WERI-Rb-1 (cell line): ENCODE measurements at places on chromosomes 11 and 22.
A peak's percentile ranks its signal among the peaks of the same experiment; 100 is the strongest.

GRCh38 chr11:13258855-13259254 is 18.7 kb upstream of the BMAL1 start:
- no peak for DNase-seq

DNA sequence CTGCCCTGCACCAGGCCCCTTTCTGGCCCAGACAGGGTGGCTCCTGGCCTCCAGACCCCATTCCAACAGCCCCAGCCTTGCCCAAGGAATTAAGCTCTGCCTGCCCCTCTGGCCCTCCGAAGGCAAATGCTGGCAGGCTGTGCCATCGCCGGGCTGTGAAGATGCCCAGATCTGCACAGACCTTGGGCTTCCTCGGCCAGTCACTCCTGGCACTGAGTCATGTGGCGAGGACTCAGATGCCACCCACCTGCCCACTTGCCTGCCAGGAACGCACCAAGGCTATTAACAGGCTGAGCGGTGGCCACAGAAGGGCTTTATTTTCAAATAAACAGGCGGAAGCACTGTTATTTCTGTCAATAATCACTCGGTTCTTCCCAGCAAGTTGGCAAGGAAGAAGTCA is 50.3 kb upstream of the TTLL12 start:
- DNase-seq = no peak

DNA sequence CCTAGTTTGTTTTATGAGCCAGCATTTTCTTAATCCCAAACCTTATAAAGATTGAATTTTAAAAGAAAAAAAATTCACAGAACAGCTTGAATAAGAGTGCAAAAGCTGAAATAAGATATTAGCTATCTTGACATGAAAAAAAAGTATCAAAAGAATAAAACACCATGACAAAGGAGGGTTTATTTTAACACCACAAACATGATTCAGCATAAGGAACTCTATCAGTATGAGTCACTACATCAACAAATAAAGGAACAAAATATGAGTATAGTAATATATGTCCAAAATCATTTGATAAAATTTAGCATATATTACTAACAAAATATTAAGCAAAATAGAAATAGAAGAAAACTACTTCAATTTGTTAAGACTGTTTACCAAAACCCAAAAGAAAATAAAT is 9.6 kb upstream of the LMO1 start:
- no peak for DNase-seq

- DNase-seq = no peak
Observed at GRCh38 chr11:59551659-59552521, 40.6 kb downstream of the OR4D9 start.

- no peak for DNase-seq
Observed at GRCh38 chr11:106031936-106032335, 9.9 kb upstream of the MSANTD4 start.

DNA sequence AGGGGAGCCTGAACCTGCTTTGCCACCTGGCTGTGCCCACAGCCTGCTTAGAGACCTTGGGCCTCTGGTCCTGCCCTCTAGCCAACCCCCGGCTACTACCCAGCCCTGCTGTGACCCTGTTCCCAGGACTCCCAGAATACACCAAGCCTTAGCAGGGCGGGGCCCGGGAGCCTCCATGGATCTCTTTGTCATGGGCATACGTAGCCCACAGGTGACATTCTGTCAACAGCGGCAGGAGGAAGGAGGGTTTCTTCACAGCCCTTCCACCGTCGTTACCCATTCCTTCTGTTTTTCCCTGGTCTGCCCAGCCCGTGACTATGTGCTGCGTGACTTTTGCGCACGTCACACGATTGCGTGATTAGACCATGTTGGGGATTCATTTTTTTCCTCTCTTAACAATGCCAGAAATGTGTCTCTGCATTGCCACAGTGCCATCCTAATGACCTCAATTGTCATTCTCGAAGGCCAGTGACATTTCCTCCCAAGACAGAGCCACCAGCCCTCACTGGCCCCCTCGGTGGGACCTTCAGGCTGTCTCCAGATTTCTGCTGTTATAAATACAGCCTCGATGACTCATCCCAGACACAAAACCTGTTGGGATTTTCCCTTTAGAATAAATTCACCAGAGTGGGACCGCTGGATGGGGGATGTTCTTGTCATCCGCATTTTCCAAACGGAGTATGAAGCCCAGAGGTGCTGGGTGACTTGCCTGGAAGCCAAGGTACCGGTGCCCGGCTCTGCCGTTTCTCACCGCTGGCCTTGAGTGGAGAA is 9.0 kb downstream of the SYT12 start:
- no peak for DNase-seq

GRCh38 chr11:69433741-69434140 is 47.7 kb upstream of the LINC01488 start:
- no peak for DNase-seq

DNA sequence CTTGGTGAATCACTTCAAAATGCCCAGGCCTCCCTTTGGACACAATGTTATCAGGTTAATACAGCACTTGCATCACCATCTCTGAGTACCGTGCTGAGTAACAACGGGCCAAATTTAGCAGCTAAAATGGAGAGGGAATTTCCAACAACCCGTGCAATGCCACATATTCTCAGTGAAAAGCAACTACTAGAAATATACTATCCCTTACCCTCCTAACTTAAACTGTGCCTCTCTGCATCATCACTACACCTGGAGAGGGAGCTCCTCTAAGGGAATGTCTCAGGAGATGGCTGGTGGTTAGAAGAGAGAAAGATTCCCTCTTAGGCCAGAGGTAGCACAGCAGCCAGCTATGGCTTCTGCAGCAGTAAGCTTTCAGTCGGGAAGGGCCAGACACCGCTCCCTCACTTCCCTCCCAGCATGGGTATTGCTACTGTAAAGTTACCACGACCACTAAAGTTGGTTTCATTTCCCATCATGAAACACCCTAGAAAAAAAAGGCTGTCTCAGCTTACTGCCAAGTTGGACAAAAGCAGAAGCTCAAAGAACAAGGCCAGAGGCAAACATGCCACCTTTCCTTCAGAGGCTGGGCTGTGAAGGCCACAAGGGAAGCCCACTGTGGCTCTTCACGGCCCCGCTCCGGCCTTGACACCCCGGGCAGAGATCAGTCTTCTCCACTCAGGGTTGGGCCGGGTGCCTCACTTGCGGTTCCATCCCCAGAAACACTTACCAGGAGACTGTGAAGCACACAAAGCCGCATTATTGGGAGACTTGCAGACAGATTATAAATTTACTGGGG is 3.9 kb downstream of the MAML2 start:
- DNase-seq = no peak

- no peak for DNase-seq
Observed at GRCh38 chr11:77042111-77042726, 8.0 kb downstream of the B3GNT6 start.

- no peak for DNase-seq
Observed at GRCh38 chr11:58575377-58576020, at the start of gene LPXN. TSS of gene LPXN (minus strand) at chr11:58575856. CDS start at chr11:58575772, 84 bp downstream.

DNA sequence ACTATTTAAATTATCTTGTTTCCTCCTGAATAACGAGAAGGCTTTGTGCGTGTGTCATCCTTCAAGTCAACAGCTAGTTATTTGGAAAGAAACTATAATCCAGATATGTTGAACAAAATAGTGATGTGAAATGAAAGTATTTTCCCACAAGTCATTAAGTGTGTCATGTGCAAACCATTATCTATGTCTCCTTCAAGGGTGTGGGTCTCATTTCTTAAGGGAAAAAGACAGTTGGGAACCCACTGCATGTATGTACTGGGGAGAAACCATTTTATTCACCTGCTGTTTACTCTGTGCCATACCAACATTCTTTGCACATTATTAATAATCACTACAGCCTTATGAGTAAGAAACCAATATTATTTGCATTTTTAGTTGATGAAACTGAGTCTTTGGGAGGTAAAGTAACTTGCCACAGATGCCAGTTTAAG is 145.3 kb upstream of the CTSC start:
- DNase-seq = no peak

DNA sequence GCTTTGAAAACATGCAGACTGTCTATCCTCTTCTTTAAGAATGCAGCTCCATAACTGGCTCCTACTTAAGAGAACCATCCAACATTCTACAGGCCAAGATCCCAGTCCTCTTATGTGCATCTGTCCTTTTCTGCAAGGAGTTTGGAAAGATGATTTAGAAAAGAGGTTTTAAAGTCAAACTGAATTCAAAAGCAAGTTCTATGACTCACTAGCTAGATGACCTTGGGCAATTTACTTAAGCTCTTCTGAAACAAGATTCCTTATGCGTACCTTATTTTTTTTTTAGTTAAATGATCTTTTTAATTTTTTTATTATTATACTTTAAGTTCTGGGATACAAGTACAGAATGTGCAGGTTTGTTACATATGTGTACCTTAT is 29.2 kb downstream of the GUCY1A2 start:
- no peak for DNase-seq

GRCh38 chr11:92852229-92852628 is 117.2 kb upstream of the MTNR1B start:
- DNase-seq = no peak

- no peak for DNase-seq
Observed at GRCh38 chr22:38700270-38700788, 414 bp downstream of the JOSD1 start.

GRCh38 chr11:86816251-86816726 is 15.9 kb downstream of the PRSS23 start:
- no peak for DNase-seq

GRCh38 chr11:32018672-32019071 is 72.2 kb upstream of the RCN1 start:
- DNase-seq = no peak

DNA sequence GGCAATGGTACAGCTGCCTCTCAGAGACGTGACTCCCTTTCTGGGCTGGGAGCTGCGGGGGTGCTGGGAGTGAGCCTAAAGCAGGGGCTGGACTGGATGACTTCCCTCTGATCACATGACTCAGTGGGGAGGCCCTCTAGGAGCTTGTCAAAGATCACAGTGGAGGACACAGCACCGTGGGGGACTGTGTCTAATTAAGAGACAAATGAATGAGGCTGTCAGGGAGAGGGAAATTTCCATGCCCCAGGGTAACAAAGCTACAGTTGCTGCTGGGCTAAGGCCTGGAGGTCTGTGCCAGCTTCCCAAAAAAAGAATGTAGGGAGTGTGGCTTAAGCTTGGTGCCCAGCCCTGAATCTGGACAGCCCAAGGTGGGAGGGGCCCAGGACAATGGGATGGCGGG is 262.8 kb upstream of the PLET1 start:
- DNase-seq = no peak

DNA sequence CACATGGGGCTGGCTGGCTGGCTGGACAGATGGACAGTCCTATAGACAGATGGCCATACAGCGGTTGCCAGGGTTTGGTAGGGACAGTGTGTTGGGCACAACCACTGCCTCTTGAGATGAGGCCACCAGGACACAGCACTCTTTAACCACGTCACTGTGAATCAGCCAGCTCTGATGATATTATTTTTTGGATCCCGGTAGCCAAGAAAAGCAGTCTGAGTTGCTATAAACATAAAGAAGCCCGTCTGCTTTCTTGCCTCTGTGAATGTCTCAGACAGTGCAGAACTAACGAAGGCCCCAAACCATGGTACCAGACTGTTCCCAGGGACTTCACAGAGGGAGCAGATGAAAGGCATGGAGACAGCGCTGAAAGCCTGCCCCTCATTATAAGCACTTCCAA is 115.9 kb upstream of the CSNK2A3 start:
- DNase-seq = no peak

DNA sequence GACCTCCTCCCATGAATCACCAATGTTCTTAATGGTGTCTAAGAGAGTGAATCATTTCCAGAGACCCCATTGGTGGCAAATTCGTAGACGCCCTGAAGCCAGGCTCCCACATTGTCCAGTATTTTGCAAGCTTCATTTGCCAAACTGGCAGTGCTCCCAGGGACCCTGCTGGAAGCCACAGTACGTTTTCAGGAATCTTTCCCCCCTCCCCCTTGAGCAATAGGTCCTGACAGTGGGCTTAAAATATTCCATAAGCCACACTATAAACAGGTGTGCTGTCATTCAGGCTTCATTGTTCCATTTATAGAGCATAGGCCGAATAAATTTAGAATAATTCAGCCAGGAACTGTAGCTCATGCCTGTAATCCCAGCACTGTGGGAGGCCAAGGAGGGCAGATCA is 125.3 kb downstream of the MORC2 start:
- DNase-seq = no peak

DNA sequence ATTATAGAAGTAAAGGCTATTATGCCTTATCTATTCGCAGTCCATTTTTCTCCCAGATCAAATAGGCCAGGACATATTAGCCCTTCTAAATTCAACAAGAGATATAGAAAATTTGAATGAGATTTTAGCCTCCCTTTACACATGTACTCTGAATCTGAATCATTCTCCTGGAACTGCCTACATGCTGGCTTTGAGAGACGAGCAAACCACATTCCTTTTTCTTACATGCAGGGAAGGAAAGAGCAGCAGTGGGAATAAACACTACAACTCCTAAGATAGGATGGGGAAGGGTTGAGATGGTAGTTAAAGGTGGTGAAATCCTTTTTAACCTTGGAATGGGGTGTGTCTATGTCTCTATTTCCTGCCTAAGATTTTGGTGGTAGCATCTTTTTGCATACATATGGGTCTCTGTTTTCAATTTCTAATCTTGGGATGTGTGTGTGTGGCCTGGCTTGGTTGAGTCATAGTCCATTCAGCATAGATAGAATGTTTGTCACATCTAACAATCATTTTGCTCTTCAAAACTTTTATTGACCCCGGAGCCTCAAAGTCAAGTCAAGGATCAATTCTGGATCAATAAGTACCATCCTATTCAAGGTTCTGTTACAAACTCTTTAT is 11.1 kb upstream of the OOSP2 start:
- DNase-seq = no peak

GRCh38 chr22:19853058-19853878 is 1.4 kb downstream of the GNB1L start:
- DNase-seq = no peak

DNA sequence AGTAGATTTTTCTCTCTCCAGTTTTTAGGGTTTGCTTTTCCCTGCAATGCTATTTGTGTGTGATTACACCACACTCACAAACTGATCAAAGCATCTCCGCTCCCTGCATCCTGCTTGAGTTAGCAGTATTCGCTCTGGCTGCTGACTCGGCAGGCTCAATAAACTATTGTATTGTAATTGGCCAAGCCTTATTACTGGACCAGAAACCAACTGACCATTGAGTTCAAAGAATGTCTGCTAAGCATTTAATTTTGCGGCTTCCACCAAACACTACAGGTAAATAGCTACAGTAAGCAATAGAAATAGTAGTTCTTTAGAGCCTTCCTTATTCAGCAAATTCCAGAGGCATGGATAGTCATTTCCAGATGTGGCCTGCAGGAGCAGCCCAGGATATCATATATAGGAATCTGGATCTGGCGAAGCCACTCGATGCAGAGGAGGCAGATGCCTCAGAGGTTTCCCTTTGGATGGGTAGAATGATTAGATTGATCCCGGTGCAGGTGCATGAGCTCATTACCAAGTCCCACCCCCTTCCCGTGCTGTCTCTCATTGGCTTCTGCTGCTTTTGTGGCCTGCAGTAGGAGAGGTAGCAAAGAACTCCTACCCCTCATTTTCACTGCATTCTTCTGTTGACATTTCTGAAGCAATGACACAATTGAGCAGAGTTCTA is 77.3 kb downstream of the COMMD9 start:
- no peak for DNase-seq

GRCh38 chr11:117300283-117300663 is 9.1 kb downstream of the BACE1-AS start:
- DNase-seq = peak; percentile 57
